A549 treated with Hydrocortisone at 1 μM for 4 hours (cell line): ENCODE measurements at places on chromosomes 7 and 10. TPM values are rescaled to one million over a fixed set of nuclear protein-coding genes. Genes with fewer than 3 reads are reported as not detected.

The UCMA gene
- total RNA-seq: not detected in 5 replicates

The TCERG1L gene
- not detected in 5 replicates for total RNA-seq

The SLC18A3 gene
- total RNA-seq: 0.03 TPM in 1 of 5 replicates, not detected in the others

The GJC3 gene
- 0.16 TPM in 1 of 5 replicates, not detected in the others for total RNA-seq

The ZWINT gene
- total RNA-seq: 77.2 to 99.7 TPM (median 82.7 TPM) in 5 replicates

The OR2A1 gene
- total RNA-seq: not detected in 5 replicates

The RNF32 gene
- total RNA-seq: 1.2 to 2.2 TPM (median 1.3 TPM) in 5 replicates

The SRGN gene
- total RNA-seq: 91.0 to 135 TPM (median 98.2 TPM) in 5 replicates

The A1CF gene
- total RNA-seq: 0.01 to 0.13 TPM (median 0.05 TPM) in 3 of 5 replicates, not detected in the others
